ENCODE measurements at places on chromosomes 13 and 19.

- DNase-seq: no peak
These were observed 1.9 kb upstream of the TMEM59L start for GRCh38 chr19:18610556-18611326.

DNA sequence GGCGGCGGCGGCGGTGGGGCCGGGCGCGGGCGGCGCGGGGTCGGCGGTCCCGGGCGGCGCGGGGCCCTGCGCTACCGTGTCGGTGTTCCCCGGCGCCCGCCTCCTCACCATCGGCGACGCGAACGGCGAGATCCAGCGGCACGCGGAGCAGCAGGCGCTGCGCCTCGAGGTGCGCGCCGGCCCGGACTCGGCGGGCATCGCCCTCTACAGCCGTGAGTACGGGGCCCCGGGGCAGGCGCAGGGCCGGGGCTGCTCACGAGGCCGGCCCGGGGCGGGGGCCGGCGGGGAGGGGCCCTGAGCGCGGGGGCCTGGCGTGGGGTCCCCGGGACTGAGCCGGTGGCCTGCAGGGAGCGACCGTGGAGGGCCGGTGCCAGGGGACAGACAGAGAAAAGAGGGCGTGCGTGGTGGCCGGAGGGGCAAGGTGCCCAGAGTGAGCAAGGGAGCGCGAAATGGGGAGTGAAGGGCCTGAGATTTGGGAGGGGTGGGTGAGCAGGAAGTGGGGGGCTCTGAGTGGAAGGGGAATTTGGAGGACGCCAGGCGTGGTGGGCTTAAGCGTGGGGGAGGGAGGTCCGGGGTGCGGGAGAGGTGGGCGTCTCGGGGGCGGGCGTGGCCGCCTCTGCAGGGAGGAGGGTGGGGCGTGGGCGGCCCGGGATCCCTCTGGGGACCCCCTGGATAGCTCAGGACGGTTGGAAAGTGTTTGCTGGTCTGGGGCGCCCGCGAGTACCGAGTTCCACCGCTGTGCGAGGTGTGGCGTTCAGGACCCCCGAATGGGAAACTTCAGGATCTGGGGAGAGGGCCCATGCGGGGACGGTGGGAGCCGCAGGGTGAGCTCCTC is 575 bp downstream of the CARM1 start:
- DNase-seq: no peak

DNA sequence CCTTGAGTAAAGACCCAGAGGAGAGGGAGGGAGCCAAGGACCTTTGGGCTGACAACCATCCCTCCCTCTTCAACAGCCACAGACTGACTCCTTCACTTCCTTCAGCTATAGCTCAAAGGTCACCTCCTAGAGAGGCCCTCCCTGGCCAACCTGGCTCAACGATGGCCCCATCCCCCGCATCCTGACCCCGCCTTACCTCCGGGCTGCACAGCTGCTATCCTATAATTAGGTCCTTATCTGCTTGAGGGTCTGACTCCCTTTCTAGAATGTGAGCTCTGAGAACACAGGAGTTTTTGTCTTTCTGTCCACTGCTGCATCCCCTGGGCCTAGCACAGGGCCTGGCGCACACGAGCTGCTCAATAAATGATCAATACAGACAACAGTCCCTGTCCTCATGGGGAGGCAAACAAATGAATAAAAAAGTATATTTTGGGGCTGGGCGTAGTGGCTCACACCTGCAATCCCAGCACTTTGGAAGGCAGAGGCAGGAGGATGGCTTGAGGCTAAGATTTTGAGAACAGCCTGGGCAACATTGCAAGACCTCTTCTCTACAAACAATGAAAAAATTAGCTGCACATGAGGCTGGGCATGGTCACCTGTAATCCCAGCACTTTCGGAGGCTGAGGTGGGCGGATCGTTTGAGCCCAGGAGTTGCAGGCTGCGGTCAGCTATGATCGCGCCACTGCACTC is 6.6 kb upstream of the LGALS4 start:
- DNase-seq: no peak

- DNase-seq: no peak
These were observed 60.9 kb downstream of the WDFY2 start for GRCh38 chr13:51645154-51645650.

GRCh38 chr19:41920882-41921576 is 7.2 kb downstream of the ERFL start:
- DNase-seq: no peak

DNA sequence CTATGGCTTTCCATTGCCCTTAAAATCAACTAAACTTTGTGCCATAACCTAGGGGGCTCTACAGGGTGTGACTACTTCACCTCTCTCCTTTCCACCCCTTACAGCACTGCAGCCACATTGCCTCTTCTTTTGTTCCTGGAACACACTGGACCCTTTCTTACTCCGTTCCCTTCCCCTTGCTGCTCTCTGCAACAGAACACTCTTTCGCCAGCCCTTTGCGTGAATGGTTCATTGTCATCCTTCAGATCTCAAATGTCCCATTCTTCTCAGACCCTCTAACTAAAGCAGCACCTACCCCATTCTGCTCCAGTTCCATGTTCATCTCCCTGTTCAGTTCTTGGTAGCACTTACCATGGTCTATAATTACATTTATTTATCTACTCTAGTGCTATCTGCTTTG is 208.3 kb downstream of the OXGR1 start:
- DNase-seq: no peak

- no peak for DNase-seq
These were observed 1394.1 kb downstream of the PCDH9 start for GRCh38 chr13:65836066-65836465.

DNA sequence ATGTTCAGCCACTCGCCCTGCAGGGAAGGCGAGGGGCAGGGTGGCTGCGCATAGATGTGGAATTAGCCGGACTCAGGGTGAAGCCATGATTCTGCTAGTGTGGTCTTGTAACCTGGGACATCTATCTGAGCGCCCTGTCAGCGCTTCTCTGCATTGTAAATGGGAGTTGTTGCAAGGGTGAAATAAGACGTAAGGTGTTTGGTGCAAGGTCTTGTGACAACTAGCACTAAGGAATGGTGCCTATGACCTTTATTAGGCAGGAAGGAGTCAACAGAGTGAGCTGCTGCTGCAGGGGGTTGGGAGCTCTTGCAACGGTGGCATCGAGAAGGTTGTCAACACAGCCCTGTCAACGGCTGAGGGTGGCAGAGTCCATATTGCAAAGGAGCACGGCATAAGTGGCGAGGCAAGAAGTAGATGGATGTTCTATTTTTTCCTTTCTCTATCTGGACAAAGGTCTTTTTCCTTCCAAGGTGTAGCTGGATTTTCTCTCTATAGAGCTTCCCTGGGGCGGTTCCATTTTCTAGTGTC is 49.3 kb downstream of the IRS2 start:
- DNase-seq: no peak

DNA sequence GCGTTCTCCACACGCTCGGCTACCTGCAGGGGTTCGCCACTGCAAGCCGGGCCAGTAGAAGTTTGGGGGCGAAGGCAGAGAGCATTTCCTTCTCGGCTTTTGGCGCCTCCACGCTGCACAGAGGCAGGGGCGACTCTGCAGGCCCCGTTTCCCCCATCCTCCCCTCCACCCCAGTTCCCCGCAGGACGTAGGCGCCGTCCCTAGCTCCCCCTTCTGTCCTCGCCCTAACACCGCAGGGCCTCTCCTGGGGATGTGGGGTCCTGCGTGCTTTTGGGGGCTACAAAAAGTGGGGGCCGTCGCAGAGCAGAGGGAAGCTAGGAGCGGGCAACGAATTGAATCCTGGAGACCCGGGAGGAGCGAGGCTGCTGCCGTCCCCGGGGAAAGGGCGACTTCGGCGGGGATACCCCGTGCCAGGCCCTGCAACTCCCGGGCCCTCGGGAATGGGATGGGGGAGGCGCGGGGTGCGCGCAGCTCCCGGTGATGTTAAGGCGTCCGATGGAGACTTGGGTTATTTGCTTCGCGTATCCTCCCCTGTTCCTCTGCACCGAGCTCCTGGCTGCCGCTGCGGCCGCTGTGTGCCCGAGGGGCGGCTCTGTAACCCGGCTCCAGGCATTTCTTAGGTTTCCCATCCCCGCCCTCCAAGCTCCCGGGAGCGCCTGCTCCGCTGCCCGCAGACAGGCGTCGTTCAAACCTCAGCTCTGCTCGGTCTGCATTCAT is 255.9 kb upstream of the SOX21 start:
- DNase-seq: no peak

DNA sequence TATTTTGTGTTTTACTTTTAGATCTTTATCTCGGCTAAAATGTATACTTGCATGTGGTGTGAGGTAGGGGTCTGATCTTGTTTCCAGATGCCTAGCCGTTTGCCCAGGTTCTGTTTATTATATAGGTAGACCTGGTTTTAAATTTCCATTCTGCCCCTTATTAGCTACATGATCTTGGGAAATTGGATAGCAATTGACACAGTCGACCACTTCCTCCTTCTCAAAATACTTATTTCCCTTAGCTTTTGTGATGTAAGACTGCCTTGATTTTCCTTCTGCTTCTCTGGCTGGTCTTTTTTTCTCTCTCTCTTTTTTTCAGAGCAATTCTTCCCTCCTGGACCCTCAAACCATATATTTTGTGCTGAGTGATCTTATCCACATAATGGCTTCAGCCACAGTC is 3.0 kb upstream of the PGLYRP1 start:
- DNase-seq: no peak

GRCh38 chr19:51422053-51422448 is 4.6 kb upstream of the SIGLEC10 start:
- DNase-seq: peak; percentile 60

DNA sequence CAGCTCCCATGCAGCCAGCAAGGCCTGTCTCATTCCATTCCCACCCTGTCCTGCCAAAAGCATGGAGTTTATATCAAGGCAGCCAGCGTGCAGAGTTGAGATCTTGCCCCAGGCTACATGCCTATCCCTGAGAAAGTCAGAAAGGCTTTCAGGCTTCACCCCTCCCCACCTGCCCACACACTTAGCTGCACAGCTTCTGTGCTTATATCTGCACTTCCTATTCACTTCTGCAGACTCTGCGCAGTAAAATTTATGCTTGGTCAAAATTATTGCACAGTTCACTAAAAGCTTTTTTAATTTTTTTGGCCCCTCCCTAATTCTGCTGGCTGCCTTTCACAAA is 12.5 kb upstream of the ZNF675 start:
- DNase-seq: no peak

- DNase-seq: no peak
These were observed 37.8 kb downstream of the BRD4 start for GRCh38 chr19:15294561-15294990.

GRCh38 chr13:30545320-30545719 is 72.4 kb upstream of the USPL1 start:
- DNase-seq: no peak

- no peak for DNase-seq
These were observed 739.4 kb upstream of the GPC6 start for GRCh38 chr13:92487238-92487637.

- DNase-seq: no peak
These were observed 52.8 kb downstream of the THSD1 start for GRCh38 chr13:52353193-52353592.

GRCh38 chr19:3216874-3217273 is 7.6 kb upstream of the CELF5 start:
- no peak for DNase-seq

DNA sequence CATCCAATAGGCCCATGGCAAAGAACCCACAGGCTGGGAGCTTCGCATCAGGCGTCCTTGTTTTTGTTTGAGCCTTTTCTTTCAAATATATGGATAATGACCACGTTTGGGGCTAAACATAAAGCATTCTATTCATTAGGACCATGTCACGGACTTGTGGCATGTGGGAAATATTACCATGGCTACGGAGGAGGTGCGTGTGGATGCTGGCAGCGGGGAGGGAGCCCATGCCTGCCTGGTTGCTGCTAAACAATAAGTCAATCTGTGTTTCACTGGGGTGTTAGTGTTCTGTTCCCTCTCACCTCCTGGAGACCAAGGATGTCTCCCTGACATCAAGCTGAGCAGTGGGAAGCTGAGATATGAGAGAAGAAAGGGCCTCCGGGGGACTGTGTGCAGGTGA is 121.1 kb downstream of the IRS2 start:
- DNase-seq: no peak

- DNase-seq: no peak
These were observed 20.0 kb downstream of the ZNF780B start for GRCh38 chr19:40035996-40036395.

DNA sequence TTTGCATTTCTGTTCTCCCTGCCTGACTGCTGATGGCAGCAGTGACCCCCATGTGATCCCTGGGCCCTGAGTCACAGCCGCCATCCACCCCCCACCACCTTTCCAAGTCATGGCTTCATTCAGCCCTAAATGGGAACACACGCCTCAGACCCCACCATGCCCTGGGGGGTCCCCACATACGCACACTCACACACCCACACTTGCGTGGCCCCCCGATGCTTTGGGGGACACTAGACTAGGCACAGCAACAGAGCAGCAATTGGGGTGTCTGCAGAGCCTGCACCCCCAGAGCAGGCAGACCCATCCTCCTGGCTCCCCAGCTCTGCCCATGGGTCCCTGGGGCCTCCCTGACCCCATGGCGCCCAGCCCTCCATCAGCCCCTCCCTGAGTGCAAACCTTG is 5.5 kb upstream of the ISYNA1 start:
- no peak for DNase-seq

- no peak for DNase-seq
These were observed 28.8 kb downstream of the LSM14A start for GRCh38 chr19:34201133-34201532.

DNA sequence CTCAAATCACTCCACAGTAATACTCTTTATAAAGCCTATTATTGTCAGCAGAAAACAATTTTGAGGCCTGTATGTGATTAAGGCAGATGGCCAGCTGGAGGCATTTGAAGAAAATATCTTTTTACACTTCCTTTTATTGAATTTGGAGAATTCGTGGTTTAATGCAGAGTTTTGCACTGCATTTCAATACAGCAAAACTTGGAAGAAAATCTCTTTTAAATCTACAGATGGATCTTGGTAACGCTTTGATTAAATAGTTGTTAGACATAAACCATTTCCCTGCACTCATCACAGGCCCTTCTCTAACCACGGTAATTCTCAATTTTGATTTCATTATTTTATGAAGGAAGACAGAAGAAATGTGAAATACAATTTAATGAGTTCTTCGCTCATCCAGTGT is 185.7 kb downstream of the RFC3 start:
- no peak for DNase-seq

GRCh38 chr13:61778531-61778930 is 362.9 kb upstream of the PCDH20 start:
- DNase-seq: no peak

DNA sequence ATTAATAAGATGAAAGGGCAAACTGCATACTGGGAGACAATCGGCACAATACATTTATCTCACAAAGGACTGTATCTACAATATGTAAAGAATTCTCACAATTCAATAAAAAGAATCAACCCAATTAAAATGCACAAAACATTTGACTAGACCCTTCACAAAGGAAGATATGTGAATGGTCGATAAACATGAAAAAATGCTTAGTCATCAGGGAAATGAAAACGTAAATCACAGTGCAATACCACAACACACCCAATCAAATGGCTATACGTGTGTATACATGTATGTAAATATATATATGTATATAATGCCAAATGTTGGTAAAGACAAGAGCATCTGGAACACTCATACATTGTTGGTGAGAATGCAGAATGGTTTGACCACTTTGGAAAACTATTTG is 21.9 kb upstream of the RFC3 start:
- no peak for DNase-seq
